SK-N-SH (cell line): ENCODE measurements at places on chromosomes 12 and 14. TPM values are rescaled to one million over a fixed set of nuclear protein-coding genes. Genes with fewer than 3 reads are reported as not detected.

GRCh38 chr14:85075694-85076476 is 454.1 kb upstream of the FLRT2 start:
- DNase-seq, result no peak

DNA sequence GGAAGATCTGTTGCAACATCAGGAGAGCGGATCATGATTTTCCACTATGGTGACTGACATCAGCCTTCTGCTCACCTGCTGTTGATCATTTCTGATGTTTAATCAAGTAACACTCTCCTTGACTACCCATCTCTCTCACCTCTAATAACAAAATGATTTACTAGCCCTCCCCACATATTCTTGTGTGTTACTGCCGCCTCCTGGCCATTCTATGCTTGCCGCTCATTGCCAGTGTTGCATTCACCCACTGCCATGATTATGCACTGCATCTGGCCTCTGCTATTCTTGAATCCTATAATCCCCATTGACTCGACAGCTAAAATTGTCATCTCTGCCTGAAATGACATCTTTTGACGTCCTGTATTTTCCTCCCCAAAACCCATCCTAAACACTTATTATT is 113.8 kb downstream of the RERGL start:
- no peak for DNase-seq

- no peak for DNase-seq
Observed at GRCh38 chr12:34304546-34304945, 282.2 kb downstream of the ALG10 start.

DNA sequence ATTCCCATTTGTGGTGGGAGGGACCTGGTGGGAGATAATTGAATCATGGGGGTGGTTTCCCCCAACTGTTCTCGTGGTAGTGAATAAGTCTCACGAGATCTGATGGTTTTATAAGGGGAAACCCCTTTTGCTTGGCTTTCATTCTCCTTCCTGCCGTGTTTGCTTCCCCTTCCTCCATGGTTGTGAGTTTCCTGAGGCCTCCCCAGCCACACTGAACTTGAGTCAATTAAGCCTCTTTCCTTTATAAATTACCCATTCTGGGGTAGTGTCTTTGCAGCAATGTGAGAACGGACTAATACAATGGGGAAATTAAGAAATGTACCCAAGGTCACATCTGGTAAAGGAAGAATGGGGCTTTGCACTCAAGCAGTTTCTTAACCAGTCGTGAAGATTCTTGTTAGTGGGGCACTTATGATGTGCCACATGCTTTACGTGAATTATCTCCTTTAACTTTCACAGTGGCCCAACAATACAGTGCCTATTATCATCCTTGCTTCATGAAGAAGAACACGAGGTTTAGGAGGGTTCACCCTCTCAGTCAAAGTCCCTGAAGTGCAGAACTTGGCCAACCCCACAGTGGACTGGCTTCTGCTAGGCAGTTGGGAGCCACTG is 234.3 kb downstream of the EFCAB11 start:
- DNase-seq, result no peak

GRCh38 chr14:86787717-86788116 is 1205.3 kb downstream of the GALC start:
- DNase-seq, result no peak

DNA sequence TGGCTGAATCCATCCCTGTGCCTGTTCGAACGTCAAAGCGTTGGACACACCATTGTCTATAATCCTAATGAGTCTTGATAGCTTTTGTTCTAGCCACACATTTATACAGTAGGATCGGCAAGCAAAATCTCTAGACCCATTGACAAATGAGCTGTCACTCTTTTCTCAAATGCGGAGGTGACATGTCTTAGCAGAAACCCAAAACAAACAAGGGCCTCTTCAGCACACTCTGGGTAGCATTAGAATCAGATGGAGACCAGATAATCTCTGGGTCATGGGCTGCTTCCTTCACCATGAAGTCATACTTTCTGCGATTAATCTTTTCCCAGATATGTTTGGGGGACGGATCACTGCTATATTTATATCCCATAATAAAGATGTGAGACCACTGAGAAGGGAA is 100.2 kb downstream of the PLXNC1 start:
- DNase-seq, result no peak

DNA sequence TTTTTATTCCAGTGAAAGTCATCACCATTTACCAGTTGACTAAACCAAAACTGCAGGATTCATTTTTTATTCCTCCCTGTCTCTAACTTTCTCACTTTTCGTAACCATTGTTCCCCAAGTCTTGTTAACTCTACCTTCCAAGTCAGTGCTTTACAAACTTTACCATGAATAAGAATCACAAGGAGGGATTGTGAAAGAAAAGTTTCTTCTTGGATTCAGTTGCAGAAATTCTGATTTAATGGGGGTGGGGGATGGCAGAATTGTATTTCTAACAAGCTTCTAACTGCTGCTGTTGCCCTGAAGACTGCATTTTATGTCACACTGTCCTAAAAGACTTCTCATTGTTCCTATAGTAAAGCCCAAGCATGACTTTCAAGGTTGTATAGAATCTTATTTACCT is 5.0 kb upstream of the RAB21 start:
- no peak for DNase-seq

GRCh38 chr12:19639781-19640415 is 200.6 kb downstream of the AEBP2 start:
- DNase-seq, result no peak

DNA sequence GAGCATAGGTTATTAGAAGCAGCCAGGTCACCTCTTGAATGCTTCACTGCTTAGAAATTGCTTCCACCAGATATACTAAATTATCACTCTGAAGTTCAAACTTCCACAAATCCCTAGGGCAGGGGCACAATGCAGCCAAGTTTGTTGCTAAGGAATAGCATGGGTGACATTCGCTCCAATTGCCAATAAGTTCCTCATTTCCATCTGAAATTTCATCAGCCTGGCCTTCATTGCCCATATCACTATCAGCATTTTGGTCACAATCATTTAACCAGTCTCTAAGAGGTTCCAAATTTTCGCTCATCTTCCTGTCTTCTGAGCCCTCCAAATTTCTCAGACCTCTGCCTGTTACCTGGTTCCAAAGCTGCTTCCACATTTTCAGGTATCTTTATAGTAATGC is 356.1 kb downstream of the DAD1 start:
- DNase-seq, result no peak

DNA sequence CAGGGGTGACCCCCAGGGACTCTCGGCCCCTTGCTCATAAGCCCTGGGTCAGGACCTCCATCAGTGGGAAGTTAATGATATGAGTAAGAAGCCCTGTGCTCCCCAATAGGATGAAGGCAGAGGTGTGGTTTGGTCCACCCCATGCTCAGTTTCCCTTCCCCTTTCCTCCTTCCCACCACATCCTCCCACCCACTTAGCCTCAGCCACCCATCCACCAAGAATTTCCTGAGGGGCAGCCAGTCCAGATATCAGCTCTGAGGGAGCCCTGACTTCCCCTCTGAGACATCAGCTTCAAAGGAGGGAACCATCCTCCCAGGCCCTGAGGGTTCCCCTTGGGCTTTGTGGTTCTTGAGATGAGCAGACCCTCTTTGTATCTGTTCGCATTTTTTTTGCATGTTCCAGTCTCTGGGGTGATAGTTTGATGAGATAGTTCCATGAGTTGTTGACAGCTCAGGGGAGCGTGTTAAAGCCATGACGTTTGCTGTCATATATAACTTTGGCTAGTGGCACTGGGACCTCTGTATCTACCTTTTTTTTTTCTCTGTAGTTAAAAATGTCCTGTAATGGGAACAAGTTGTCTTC is 71.2 kb downstream of the LGMN start:
- DNase-seq, result no peak

GRCh38 chr12:68162374-68162773 is 2.8 kb upstream of the IFNG start:
- DNase-seq, result no peak

DNA sequence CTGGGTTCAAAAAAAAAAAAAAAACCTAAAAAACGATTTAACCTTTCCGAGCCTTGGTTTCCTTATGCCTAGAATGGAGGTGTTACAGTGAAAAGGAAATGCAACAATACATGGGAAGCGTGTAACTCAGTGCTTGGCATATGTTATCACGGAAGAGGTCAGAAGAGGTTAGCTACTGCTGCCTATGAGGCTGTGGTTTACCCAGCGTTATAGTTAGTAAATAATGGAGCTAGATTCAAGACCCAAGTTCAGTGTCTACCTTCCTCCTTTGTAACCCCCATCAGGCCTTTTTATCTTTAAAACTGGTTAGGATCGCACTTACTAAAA is 839 bp downstream of the IFT43 start:
- no peak for DNase-seq

DNA sequence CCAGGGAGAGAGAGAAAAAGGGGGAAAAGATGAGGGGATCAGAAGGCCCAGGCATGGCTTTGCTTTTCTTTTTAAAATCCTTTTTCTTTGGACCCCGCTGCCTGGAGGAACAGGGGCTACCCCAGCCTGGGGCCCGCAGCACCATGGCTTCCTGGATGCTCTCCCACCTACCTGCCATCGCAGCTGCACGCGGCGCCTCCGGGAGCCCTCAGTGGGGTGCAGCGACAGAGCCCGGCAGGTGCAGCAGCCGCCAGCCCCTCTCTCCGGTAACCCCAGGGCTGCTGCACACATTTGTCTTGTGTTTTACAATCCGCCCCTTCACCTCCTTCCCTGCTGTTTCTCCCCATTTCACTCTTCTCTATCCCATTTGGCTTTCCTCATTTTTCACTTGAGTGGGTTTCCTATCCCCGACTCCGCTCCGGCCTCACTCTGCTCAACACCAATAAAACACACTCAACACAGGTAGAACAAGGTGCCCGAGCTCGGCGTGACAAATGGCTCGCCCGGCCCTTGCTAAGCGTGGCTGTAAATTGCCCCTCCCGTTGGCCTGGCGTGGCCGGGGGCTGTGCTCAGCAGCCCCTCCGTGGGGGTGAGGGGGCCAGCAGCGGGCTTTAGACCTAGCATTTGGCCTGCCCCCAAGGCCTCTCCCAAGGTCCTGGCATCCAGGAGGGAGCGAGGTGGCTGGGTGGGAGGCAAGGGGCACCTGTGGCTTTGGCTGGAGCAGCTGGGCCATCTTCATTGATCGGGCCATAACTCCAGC is 52.6 kb upstream of the GPATCH2L start:
- no peak for DNase-seq

DNA sequence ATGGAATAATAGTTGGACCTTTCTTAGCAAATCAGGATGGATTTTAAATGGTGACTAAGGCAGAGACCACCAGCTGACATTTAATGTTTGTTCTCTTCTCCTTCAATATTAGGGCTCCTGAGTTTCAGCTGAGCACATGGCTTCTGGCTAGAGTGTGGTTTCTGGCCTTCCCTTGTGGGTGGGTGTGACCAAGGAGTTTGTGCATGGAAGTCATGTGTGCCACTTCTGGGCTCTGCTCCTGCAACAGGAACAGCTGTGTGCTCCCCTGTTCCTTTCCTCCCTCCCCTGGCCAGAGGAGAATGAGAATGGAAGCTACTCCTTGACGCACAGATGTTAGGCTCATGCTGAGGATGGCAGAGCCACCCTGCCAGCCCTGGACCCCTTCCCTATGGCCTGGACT is 44.2 kb downstream of the CCDC175 start:
- DNase-seq, result no peak

DNA sequence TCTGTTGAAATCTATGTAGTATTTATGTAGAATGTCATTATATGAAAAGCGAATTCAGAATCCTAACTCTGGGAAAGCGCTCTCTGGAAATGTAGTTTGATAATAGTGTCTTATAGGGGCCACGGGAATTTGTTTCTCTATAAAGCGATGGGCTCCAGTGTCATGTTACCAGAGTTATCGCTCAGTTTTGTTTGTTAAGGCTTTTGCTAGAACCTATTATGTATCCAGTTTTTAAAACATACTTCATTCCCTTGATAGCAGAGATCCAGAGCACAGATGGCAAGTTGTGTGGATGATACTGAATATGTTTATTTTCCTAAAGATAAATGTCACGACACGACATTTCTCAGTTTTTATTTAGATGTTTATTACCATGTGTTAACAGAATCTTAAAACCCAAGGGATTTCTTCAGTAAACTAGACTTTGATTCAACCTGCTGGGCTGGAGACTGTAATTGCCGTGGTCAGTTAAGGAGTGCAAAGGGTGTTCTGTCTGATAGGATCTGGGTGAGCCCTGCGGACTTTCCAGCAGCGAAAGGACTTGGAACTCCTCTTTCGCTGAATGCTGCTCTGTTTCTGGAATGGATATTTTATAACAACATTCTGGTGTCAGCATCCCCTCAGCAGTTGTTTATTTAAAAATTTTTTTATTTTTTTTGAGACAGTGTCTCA is 1.7 kb upstream of the DNAH10 start:
- no peak for DNase-seq

DNA sequence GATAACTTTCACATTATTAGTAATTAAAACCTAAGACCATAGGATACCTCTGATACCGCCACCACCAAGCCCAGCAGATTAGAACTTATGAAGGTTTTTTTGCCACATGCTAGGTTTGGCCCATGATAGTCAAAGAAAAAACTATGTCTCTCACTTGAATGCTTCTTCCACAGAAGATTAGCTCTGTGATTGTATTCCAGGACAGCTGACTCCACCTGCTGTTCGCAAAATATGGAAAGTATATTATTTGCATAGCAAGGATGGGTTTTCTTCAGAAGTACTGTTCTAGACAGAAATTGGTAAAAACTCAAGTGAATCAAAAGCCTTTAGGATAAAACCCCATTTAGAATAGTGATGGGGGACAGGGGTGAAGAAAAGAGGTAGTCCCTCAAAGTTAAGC is 42.2 kb downstream of the PPFIBP1 start:
- DNase-seq, result no peak

DNA sequence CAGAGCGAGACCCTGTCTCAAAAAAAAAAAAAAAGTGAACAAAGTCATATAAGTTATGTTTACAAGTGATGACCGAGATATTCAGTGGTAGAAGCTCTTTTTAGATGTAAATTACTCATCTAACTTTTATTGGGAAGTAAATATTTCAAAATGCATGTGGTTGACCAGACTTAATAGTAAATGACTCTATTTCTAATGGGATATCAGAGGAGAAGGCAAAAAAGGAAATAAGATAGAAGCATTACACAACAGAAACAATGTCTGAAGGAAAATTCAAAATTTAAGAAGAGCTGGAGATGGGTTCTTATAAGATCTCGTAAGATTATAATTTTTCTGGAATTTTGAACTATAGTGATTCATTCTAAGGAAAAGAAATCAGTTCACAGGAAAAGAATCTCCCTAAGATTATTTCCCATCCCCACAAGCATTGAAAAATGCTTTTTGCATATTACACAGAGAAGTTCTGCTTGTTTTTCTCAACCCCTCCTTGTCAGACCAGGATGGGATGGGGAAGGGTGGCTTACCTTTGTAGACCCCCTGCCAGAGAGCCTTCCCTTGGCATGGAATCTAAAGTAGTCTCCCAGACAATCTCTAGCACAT is 63.1 kb upstream of the STK38L start:
- DNase-seq, result no peak

Gene SLCO1C1
- 0.02 TPM in 1 of 2 replicates, not detected in the other for polyA plus RNA-seq

Gene PRR13
- polyA plus RNA-seq, result 58.5 and 59.3 TPM in 2 replicates

Gene TAS2R20
- 0.33 and 0.65 TPM in 2 replicates for polyA plus RNA-seq

Gene FSCB
- not detected in 2 replicates for polyA plus RNA-seq

Gene MYL2
- not detected in 2 replicates for polyA plus RNA-seq
